Fibroblast of lung (primary cell): ENCODE measurements at places on chromosomes 11 and 22.

DNA sequence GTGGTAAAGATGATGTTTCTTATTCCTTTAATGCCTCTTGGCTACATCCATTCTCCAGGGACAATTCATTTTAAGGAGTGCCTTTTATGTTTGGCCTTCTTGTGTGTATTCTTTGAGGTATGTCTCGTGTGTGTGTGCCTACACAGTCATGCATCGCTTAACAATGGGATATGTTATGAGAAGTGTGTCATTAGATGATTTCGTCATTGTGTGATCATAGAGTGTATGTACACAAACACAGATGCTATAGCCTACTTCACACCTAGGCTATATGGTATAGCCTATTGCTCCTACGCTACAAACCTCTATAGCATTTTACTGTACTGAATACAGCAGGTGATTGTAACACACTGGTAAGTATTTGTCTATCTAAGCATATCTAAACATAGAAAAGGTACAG, 23.0 kb downstream of the ZNF202 start:
- DNase-seq: no peak

DNA sequence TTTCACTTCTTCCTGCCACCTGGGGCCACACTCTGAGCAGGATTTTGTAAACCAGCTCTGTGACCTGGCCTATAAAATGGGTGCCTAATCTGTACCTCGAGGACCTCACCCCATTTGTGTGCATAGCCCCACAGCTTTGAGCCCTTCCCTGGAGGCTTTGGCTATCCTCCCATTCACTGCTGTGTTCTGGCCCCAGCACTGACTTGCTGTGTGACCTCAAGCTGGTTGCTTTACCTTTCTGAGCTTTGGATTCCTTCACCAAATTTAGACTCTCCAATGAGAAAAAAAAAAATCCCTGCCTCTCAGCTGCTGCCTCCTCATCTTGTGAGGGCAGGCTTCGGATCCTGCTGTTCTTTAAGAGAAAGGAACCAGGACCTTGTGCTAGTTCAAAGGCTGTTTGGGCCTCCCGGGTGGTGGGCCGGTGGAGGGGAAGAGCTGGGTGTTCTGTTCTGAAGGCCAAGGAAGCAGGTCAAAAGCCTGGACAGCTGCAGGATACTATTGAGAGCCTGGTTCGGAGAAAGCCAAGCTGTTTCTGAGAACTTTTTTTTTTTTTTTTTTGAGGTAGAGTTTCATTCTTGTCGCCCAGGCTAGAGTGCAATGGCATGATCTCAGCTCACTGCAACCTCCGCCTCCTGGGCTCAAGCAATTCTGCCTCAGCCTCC, 1.1 kb upstream of the PYGM start:
- no peak for DNase-seq

DNA sequence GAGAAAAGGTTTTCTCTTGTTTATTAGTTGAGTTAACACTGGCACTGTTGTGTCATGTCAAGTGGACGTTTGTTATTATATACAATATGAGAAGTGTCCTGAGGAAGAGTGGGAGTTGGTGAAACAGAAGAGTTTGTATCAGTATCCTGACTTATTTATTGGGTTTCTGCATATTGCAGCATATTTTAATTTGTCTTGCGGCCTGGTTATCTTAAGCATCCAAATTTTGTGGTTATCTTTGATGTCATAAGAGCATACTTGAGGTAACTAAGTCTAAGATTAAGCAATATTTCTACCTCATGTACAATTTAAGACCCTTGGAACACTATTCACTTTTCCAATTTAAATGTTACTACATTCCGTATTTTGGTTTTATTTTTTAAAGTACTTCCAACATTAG, 103.5 kb downstream of the DDX10 start:
- DNase-seq: peak; percentile 81

DNA sequence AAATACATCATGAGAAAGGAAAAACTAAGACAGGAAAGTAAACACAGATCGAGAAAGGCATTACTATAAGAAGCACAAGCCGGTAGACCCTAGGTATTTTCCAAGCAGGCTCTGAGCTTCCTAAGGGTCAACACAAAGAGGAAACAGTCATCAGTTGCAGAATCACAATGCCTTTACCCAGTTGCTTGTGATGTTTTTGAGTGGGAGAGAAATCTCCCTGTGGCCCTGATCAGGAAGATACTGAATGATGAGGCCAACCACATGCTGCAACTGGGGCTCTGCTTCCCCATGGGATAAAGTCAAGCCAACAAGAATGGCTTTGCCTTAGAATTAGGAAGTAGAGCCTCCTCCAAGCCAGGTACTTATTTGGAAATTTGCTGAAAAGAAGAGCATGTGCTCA, 132.6 kb downstream of the MICAL2 start:
- no peak for DNase-seq

DNA sequence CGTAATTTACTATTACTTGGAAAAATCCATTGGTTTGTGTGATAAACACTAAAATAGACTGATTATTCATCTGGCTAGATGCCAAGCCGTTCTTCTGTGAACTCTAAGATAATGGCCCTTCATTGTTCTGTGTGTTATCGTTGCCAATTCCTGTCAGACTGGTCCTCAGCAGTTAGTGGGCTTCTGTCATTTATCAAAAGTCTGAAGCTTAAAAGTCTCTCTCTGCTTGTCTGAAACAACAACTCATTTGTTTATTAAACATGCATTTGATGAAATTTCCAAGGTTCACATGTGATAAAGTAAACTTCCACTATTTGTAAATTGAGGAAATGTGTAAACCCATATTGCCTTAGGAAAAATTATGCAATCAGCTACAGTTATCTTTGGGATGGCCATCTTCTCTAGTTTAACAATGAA, 21.1 kb upstream of the RDX start:
- DNase-seq: peak; percentile 70

GRCh38 chr22:43926349-43926710, 2.7 kb downstream of the PNPLA3 start:
- DNase-seq: no peak
